ENCODE measurements at places on chromosomes 3 and 15.

DNA sequence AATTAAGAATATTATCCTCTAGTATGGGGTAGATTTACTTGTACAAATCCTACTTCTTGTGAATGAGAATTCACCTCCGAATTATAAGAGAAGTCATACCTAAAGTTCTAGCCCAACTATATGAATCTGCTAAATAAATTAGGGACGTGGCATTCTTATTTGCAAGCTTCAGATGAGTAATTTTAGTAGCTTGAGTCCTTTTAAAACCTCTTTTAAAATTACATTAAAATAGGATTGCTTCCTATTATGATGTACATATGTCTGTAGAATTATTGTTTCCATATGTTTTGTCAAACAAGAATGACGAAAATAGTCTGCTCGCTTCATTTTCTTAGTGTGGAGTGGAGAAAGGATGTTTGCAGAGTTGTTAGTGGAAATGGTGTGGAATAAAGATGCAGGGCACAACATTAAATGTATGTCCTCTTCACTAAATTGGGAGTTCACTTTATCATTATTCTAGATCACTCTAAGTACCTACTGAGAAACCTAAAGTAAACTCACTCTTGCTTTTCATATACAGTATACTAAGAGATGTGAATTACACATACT lies 59.4 kb downstream of the CMSS1 start:
- DNase-seq = no peak

DNA sequence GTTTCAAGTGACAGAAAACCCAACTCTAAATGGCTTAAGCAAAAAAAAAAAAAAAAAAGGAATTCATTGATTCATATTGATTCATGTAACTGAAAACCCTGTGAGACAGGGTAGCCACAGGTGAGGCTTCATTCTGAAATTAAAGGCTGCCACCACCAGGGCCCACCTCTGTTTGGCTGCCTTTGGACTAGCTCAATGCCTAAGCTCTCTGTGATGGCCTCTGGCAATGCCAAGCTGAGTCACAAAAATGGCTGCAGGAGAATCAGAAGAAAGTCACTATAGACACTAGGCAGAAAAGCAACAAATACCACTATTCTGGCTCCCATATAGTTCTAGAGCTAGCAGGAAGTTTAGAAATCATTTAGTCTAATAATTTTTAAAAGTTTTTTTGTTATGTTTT lies 38.2 kb upstream of the GYG1 start:
- no peak for DNase-seq

DNA sequence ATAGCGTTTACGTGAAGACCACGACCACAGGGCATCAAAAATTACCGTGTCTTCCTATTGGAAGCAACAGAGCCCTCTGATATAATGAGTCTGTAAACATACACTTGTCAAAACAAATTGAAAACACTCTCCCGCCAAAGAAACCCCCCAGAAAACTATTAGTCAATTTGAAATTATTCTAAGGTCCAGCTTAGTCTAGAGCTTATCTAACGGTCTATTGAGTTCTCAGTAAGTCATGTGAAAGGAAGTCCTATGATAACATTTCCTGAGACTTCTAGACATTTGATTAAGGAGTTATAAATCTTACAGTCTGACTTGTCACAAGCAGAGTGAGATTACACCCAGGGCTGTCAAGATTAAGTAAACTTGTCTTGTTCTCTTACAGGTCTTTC lies 356.3 kb downstream of the FOXP1 start:
- no peak for DNase-seq

- no peak for DNase-seq
These were observed 3.1 kb upstream of the FMN1 start for GRCh38 chr15:33197636-33198035.

DNA sequence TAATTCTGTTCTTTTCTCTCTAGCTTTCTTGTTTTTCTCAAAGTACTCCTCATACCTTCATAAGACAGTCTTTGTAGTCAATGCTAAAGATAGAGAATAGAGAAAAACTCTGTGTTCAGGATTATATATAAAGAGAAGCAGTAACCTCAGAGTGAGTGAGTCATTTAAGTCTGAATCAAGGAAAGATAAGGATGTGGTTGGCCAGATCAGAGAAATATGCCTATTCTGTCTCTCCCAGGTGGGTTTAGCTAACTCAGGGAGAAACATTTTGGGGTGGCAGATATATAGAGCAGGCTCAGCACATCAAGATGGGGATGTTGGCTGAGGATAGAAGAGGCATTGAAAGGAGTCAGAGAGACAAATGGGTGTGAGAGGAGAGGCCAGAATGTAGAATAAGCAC lies 31.4 kb downstream of the GTF2E1 start:
- no peak for DNase-seq
